Foreskin fibroblast (primary cell): ENCODE measurements at places on chromosomes 5 and 9.

DNA sequence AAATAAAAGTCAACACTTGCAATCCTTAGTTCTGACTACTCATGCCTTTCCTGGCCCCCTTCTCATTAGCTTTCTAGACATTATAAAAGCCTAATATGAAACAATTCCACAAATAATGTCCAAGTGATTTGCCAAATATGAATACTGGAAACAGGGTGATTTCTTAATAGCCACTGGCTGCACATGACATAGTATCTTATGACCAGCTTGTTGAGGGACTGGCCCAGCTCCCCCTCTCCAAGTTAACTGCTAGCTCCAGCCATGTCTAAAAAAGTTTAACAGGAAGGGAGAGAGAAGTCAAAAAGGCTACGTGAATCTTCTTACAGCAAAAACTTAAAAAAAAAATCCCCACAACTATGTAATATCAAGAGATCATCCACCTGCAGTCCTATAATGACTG, 1.5 kb downstream of the CERT1 start:
- peak; percentile 69 for DNase-seq

GRCh38 chr9:128550770-128551656, 1.4 kb upstream of the SPTAN1 start:
- peak; percentile 23 for DNase-seq

- DNase-seq: no peak
These were observed 237.6 kb downstream of the TENT4A start for GRCh38 chr5:6950860-6951259.

DNA sequence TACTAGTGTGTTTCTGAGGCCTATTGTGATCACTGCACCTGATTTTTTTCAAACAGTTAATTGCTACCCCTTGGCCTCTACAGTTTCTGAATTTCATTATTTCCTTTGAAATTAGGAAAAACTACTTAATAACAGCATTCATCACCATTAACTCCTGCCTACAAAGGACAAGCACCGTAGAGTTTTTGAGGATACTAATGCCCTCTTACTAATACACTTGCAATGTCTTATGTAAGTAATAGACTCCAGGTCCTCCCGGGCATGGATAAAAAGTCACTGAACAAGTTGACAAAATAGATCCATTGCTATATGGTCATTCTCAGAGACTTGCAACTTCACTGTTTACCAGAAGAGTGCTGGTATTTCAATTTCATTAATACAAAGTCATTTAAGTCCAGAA, 1172.5 kb downstream of the CDH12 start:
- no peak for DNase-seq

GRCh38 chr9:121895358-121895757, 197.8 kb downstream of the TTLL11 start:
- DNase-seq: no peak

DNA sequence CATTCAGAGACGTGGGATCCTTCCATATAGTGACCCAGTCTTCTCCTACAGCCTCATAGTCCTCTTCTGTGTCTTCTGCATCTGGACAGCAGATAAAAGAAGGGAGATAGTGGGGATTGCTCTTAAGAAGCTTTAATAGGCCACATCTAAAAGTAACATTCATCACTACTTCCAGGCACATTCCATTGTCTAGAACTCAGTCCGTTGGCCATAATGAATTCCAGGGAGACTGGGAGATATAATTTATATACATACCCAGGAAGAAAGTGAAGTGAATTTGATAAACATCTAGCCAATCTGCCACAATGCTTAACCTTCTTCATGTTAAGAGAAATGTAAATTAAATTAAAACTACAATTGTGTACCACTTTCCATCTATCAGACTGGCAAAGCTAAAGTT, 22.5 kb upstream of the GLIPR2 start:
- DNase-seq: no peak

GRCh38 chr5:83220331-83220730, 143.0 kb downstream of the XRCC4 start:
- DNase-seq: peak; percentile 2

DNA sequence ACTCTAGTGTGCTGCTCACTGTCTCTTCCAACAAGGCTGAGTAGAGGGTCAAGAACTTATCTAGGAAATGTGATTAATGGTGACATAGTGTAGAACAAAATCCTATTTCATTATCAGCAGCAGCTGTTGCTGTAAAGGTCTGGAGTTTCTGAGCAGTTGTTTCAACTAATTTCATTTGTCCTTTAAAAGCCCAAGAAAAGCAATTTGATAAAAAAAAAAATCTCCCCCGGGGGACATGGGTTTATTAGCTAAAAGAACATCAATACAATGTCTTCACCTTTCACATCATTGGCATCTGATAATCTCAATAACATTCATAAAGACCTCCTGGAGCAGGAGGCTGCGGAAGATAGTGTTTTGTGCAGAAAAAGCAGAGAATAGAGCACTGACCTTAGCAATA, 468.1 kb downstream of the KCTD16 start:
- no peak for DNase-seq

DNA sequence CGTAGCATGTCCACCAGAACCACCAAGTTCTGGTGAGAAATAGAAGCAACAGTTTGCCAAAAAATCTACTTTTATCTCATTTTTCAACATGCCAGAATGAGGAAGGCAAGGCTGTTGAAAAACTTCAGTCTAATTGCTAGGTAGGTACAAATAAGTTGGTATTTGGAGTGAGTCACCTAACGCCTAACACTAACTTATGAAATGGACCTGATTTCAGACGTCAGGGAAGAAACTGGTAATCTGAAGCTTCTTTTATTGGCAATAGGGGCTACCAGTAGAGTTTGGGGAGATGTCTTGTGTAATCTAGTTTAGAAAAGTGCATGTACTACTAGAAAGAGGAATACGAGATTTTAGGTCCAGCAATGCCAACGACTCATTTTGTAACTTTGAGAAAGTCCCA, 4.4 kb upstream of the PDE6A start:
- DNase-seq: no peak

DNA sequence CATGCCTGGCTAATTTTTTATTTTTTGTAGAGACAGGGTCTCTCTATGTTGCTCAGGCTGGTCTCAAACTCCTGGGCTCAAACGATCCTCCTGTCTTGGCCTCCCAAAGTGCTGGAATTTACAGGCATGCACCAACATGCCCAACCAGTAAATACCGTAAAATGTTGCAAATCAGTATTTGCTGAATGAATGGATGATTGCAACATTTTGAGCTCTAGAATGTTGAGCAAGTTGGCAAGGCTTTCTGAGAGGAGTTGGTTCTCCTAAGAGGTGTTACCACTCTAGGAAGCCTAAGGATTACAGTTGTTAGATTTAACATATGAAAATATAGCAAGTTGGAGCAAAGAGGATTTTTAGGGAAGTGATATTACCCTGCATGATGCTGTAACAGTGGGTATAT, 15.6 kb upstream of the DMXL1 start:
- DNase-seq: no peak

GRCh38 chr9:99023231-99023630, 79.5 kb downstream of the COL15A1 start:
- DNase-seq: no peak

DNA sequence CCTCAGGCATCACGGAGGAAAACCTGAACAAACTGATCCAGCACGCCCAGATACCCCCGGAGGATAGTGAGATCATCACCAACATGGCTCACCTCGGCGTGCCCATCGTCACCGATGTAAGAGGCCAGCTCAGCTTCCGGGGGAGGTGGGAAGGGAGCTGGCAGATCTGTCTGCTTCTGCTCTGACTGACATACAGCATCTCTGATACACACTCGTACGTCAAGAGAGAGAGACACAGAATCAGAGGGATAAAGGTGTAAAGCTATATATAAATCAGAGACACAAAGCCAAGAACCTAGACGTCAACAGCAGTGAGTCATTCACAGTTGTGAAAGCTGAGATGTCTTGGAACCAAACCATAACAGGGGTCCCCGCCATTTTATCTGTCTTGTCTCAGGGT, 30.1 kb upstream of the CFAP157 start:
- DNase-seq: no peak

GRCh38 chr5:81752644-81752963, 1.7 kb upstream of the SSBP2 start:
- no peak for DNase-seq

GRCh38 chr5:89281766-89282553, 399.0 kb upstream of the MEF2C start:
- no peak for DNase-seq

- DNase-seq: no peak
These were observed 54.1 kb upstream of the ECM2 start for GRCh38 chr9:92589923-92590322.

GRCh38 chr9:114906922-114907571, 23.3 kb downstream of the TNFSF8 start:
- DNase-seq: peak; percentile 33

- peak; percentile 65 for DNase-seq
These were observed 548.2 kb upstream of the CLINT1 start for GRCh38 chr5:158406884-158407823.

DNA sequence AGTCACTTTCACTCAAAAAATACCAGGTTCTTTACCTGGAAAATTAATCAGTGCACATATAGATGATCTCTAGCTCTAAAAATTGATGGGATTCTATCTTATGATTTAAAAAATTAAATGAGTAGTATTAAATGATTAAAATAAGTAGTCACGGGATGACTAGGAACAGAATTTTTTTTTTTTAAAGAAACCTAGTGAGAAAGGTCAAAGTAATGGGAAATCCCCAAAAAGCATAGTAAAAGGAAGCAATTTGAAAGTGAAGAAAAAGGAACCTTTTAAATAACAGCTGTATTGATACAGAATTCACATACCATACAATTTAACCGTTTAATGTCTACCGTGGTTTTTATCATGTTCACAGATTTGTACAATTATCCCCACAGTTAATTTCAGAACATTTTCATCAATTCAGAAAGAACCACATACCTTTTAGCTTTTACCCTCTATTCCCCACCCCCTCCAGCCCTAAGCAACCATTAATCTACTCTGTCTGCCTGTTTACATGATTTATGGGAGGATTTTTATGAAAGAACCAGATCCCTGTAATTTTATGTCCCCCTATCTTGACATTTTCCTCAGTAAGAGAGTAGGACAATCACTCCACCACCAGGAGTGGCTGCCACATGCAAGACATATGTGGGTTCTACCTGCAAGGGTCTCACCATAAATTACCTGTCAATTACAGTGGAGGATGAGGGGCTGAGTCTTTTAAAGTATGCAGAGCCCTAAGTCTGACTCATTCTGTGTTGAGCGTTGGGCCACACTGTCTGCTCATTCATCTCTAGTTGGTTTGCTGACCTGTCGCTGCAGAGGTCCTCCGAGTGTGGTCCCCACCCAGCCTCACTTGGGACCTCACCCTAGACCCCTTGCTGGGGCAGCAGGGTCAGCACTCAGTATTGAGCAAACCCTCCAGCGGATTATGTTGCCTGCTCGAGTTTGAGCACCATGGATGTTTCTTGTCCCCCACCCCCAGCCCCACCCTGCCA, 16.0 kb downstream of the ANKRD33B start:
- no peak for DNase-seq

DNA sequence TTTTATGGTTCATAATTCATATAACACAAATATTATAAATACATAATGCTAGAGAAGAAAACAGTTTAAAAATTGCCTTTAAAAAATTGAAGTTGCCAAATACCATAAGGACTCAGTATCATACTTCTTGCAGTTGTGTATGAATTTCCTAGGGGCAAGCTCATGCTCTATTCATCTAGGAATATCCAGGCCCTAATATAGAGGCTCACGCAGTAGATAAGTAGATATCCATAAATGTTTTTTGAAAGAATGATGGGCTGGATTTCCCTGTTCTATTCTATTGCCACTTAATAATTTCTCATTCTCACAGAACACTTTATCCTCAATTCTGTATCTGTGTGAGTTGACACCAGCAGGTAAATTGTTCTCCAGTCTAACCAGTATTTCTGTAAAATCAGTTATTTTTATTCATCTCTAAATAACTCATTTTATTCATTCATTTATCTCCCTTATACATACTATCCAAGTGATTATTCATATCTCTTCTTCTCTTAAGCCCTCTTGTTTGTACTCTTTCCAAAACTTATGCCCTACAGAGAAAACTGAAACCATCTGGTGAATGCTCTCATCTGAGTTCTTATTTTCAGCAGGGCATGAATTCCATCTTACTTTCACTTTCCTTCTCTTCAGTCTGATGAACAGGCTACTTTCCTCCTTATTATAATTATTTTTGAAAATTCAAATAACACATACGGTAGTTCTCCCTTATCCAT, 97.1 kb downstream of the SLC44A1 start:
- DNase-seq: peak; percentile 83

GRCh38 chr9:32603914-32604852, 31.2 kb upstream of the NDUFB6 start:
- DNase-seq: no peak

DNA sequence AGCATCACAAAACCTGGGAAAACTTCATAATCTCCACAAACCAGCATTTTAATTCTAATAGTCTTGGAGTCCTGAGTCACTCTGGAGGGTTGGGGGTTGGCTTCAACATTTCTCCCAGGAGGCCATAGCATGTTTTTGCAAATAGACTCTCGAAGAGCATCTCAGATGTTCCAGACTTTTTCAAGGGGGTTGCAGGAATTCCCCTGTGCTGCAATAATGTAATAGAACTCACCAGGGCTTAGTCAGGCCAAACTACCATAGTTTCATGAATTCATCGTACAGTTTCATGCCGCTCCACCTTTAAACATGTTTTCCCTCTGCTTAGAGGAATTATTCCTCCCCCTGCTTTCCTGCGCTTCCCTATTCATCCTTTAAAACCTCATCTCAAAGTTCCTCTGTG, 499.5 kb upstream of the KLF4 start:
- no peak for DNase-seq

DNA sequence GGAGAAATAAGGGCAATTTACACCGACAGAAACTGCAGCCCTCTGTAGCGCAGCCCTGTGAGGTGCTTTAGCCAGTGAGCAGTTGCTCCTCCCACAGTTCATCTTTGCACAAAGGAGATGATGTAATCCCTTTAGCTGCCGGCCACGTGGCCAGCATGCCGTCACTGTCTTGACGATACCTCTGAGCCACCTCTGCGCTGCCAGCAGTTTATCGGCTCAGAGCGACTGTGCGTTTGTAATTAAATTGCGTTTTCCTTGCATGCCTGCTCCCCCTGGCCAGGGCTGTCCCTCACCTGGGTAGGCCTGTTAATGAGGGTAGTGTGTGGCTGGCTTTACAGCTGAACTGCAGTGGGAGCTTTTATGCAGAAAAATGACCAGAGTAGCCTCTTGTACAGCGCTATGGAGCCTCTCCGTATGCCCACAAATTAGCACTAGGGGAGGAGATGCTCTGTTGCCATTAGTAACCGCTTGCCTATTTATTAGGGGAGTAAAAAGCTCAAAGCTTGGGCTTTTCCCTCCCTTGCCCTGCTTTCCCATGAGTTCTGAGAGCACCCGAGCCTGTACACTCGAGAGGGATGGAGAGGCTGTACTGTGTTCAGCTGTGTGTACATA, 107.0 kb downstream of the TRIO start:
- peak; percentile 67 for DNase-seq

DNA sequence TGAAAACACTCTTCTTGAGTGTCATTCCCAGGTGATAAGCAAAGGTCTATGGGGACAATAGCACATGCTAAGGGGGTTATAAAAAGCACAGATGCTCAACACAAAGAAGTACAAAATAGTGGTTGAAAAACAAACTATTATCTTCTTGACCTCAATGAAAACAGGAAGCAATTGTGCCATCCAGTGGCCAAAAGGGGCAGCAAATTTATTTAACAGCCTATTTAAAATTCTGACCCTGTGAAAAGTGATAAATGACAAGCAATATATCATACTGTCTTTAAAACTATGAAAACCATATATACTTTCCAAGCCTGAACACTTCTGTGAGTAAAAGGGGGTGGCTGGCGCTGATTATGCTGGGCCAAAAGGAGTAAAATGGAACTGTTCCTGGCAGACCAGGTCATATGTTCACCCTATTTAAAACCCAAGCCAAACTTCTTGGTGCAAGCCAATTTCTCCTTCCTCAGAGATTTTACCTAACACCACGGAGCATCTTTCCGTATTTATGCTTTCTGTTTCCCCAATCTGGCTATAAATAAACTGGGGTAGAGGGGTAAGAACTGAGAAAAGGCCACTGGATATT, 29.7 kb downstream of the TEX10 start:
- DNase-seq: peak; percentile 10
